ENCODE measurements at places on chromosomes 1 and 21.

- H3K27me3 ChIP-seq = no peaks in the 10 kb centered on the region
- no peaks in the 10 kb centered on the region for H3K4me1 ChIP-seq
- H3K36me3 ChIP-seq = no peaks in the 10 kb centered on the region
- no peak overlapping the region for H3K4me3 ChIP-seq
- DNase-seq = no peak
- H3K27ac ChIP-seq = no peak overlapping the region
Observed at GRCh38 chr1:193113258-193113991, 8.2 kb upstream of the GLRX2 start.

- H3K27me3 ChIP-seq = no peaks in the 10 kb centered on the region
- H3K36me3 ChIP-seq = no peaks in the 10 kb centered on the region
- no peak overlapping the region for H3K4me3 ChIP-seq
- no peaks in the 10 kb centered on the region for H3K4me1 ChIP-seq
- no peak overlapping the region for H3K27ac ChIP-seq
- DNase-seq = no peak
Observed at GRCh38 chr1:227911376-227911775, 36.4 kb downstream of the WNT9A start.

GRCh38 chr1:37661401-37661800 lies 26.7 kb upstream of the RSPO1 start:
- no peaks in the 10 kb centered on the region for H3K36me3 ChIP-seq
- DNase-seq = no peak
- no peak overlapping the region for H3K27ac ChIP-seq
- H3K4me1 ChIP-seq = no peaks in the 10 kb centered on the region
- no peaks in the 10 kb centered on the region for H3K27me3 ChIP-seq
- no peak overlapping the region for H3K4me3 ChIP-seq

GRCh38 chr21:31173881-31174555 lies 135.7 kb upstream of the KRTAP19-8 start:
- H3K4me3 ChIP-seq = peak overlapping the region; percentile 76
- peaks cover 96% of the 10 kb centered on the region for H3K4me1 ChIP-seq
- peak overlapping the region; percentile 94 for H3K27ac ChIP-seq
- no peaks in the 10 kb centered on the region for H3K27me3 ChIP-seq
- peak; percentile 61 for DNase-seq

GRCh38 chr21:35475009-35475408 lies 425.9 kb upstream of the RUNX1 start:
- no peak for DNase-seq
- no peaks in the 10 kb centered on the region for H3K36me3 ChIP-seq
- H3K4me1 ChIP-seq = no peaks in the 10 kb centered on the region
- no peak overlapping the region for H3K27ac ChIP-seq
- H3K27me3 ChIP-seq = peaks cover 19% of the 10 kb centered on the region

Data from CD4-positive, CD25-positive, alpha-beta regulatory T cell (primary cell).